ENCODE measurements at places on chromosomes 11 and 22.

- DNase-seq: no peak
Measured at GRCh38 chr11:11211186-11211585, 141.9 kb downstream of the CSNK2A3 start.

GRCh38 chr22:41178425-41178975 lies 26.6 kb upstream of the L3MBTL2 start:
- no peak for DNase-seq

DNA sequence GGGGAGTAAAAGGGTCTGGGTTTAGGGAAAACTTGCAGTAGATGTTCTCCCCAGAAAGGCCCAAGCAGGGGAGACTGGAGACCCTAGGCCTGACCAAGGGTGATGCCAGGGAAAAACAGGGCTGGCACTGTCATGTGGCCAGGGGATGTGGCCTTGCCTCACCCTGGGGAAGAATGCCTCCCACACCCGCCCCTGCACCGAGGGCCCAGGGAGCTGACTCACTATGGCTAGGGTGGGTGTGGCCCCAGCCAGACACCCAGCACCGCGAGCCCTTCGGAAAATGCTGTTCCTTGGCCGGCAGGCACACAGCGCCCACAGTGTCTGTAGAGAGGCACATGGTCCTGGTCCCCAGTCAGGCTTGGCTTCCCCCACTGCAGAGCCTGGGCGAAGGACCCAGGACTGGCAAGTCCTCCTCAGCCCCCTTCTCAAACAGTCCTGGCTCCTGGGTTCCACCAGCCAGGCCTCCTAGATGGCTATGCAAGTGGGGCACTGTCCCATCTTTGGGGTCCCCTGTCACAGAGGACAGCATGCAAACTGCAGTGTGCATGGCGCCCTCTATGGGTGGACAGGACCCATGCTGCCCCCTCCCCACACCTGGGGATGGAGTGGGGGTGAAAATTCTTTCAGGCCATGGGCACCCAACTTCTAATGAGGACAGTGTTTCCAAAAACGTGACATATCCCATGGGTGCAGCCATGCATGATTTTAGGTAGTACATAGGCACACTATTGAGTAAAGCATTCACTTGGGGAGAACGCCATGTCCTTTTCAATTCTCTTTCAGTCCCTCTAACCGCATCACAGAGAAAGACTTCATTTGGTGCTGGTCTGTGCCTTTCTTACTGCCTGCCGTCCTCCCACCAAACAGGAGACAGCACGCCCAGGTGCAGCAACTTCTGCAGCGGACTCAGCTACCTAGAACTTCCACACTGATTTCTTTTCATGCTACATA lies 15.2 kb downstream of the TMPRSS5 start:
- no peak for DNase-seq

- no peak for DNase-seq
Measured at GRCh38 chr11:12143461-12144258, 33.3 kb downstream of the MICAL2 start.

DNA sequence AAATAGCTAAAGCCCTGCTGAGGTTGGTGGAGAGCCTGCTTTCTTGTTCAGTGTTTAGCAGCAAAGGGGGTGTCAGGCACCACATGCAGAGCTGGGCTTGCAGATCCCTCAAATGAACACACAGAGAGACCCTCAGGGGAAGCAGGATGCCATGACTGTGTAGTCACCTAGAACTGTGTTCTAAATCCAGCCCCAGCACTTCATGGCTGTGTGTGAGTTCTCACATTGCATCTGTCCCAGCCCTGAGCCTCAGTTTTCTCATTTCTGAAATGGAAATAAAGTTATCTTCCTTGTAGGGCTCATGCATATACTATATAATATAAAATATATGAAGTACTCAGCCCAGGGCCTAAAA lies 47.1 kb downstream of the CWC15 start:
- DNase-seq: no peak

DNA sequence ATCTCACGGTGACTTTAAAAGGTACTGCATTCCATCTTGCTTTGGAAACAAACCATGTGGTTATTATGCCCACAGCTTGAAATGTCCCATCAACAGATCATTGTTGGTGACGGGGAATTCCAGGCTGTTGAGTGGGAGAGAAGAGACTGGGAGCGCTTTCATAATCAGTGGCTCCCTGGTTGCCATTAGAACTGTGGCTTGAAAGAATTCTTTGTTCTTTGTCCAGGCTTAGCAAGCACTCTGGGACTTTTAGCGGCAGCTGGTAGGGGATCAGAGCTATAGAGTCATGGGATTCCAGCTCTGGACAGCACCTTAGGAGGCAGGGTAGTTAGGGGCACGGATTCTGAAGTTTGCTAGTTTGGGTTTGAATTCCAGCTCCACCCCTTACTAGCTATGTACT lies 22.0 kb downstream of the MMP20 start:
- DNase-seq: no peak

GRCh38 chr11:115769891-115770290 lies 265.7 kb upstream of the CADM1 start:
- DNase-seq: no peak

- no peak for DNase-seq
Measured at GRCh38 chr11:120830085-120830620, 193.7 kb upstream of the TBCEL start.

GRCh38 chr22:25380122-25380747 lies 160.8 kb downstream of the CRYBB2 start:
- no peak for DNase-seq

GRCh38 chr11:121534131-121535093 lies 81.6 kb upstream of the SORL1-AS1 start:
- DNase-seq: no peak

DNA sequence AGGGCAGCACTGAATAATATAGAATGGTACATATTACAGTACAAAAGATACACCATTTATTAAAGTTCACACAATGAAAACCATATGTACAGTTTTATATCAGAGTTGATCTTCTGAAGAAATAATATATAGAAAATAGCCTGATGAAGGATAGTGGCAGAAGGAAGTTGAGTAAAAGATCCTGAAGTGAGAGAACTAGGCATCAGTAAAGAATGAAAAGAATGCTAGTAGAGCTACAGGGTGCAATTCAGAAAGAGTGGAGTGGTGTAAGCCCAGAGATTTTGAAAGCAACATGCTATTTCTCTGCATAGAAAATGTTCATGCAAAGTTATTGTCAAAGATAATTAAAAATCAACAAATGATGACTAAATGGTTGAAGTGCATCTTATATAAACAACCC lies 1552.7 kb upstream of the TENM4 start:
- no peak for DNase-seq
